Stimulated activated CD8-positive, alpha-beta memory T cell treated with anti-CD3 and anti-CD28 coated beads, Interleukin-7, amount 100 ng/mL, for 1 hour (primary cell): ENCODE measurements at places on chromosomes 11 and 22.

- DNase-seq: no peak
Measured at GRCh38 chr11:59667812-59668187, 1.0 kb downstream of the PATL1 start.

DNA sequence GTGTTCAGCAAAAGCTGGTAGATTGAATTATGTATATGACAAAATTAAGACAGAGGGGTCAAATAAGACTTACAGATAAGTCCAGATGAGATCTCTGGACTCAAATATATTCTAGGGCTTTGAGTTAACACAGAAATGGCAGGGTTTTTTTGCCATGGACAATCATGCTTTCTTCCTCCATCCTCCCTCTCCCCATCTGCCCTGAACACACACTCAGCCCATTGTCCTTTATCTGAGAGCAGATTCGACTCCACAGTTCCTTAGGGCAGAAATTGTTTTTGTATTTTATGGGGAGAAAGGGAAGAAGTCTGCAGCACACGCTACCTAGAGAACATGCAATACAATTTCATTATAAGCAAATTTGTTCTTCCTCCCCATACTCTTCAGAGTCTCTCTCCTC is 86.8 kb downstream of the SLC1A2 start:
- DNase-seq: no peak

- no peak for DNase-seq
Measured at GRCh38 chr11:70131606-70132190, 53.6 kb downstream of the ANO1 start.

DNA sequence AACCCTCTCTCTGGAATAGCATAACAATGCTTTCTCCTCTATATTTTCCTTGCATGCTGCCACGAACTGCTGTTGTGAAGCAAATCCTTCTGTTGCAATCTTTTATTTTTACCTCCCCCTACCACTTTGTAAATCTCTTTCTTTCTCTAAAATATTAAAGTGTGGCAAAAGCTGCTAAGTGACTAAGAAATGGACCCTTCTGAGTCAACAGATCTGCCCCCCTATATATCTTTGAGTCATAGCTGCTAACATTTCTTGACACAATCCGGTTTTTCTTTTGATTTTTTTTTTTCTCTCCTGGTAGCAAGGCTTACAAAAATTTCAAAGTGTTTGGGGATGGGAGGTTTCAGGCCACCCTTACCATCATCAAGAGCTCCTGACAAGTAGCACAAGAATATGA is 39.0 kb upstream of the KIRREL3 start:
- DNase-seq: no peak

DNA sequence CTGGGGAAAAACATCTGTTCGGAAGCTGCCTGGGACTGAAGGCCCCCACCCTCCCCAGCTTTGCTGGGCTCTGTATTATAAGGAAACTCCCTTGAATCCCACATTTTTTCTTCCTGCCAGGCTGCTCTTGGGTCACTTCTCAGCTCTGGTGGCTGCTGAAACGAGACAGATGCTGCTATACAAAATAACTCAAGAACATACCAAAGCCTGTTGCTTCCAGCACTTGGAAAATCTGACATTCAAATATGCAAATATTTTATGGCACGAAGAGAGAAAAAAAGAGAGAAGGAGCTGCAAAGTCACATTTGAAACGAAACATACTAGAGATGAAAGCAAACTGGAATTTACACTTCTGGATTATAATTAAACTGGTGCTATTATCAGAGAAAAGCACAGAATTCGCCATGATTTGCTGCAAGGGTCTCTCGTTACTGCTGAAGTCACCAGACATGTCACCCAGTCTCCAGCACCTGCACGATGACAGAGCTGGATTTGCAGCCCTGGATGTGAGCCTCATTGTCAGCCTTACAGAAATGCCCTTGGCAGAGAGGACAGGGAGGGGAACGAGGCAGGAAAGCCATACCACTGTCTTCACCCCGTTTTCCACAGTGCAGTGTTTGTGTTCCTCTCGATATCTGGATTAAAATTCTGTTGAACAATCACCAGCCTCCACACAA is 47.9 kb upstream of the IGSF9B start:
- no peak for DNase-seq

DNA sequence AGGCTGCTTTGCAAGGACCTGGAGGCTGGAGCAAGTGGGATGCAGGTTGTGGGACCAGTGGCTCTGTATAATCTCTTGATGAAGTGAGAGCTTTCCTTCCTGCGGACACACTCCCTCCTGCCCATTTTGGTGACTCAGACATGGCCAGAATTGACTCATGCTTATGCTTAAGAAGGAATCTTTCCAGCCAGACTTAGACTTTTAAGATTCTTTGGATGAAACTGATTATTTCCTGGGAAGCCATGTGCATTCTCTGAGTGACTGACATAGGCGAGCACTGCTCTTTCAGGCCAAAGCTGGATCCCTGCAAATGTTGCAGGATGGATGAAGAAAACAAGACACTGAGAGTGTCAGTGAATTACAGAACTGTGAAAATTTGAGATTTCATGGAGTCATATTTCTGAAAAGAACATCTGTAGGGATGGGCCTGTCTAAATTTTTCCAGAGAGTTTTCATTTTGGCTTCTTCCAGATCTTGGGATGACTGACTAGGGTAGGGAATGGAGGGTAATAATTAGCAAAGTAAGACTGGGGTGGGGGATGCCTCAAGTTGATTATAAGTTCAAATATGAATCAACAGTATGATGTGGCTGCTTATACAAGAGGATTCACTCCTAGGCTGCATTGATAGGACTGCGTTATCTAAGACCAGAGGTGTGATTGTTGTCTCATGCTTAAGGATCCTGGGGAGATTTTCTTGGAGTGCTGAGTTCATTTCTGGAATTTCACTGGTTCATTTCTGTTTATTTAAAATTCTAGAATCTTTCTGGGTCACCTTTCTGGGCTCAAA is 195.8 kb downstream of the HIPK3 start:
- DNase-seq: no peak

DNA sequence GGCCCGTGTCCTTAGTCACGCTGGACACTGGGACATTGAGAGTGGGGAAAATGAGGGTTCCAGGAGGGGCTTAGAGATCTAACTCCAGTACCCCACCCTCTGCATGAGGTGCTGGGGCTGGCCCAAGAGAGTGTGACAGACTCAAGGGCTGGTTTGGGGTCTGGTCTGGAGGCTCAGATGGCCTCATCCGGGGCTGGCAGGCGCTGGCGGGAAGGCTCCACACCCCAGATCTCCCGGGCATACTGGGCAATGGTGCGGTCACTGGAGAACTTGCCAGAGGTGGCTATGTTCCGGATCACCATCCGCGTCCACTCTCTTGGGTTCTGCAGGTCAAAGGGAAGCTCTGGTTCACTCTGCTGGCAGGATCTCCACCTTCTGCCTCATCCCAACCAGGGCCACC is 2.5 kb upstream of the RASGRP2 start:
- DNase-seq: no peak

GRCh38 chr11:115642660-115643059 is 138.4 kb upstream of the CADM1 start:
- DNase-seq: no peak

GRCh38 chr11:66119348-66120133 is 49.5 kb downstream of the PACS1 start:
- DNase-seq: no peak

- no peak for DNase-seq
Measured at GRCh38 chr22:27101288-27101687, 443.9 kb downstream of the MIAT start.

DNA sequence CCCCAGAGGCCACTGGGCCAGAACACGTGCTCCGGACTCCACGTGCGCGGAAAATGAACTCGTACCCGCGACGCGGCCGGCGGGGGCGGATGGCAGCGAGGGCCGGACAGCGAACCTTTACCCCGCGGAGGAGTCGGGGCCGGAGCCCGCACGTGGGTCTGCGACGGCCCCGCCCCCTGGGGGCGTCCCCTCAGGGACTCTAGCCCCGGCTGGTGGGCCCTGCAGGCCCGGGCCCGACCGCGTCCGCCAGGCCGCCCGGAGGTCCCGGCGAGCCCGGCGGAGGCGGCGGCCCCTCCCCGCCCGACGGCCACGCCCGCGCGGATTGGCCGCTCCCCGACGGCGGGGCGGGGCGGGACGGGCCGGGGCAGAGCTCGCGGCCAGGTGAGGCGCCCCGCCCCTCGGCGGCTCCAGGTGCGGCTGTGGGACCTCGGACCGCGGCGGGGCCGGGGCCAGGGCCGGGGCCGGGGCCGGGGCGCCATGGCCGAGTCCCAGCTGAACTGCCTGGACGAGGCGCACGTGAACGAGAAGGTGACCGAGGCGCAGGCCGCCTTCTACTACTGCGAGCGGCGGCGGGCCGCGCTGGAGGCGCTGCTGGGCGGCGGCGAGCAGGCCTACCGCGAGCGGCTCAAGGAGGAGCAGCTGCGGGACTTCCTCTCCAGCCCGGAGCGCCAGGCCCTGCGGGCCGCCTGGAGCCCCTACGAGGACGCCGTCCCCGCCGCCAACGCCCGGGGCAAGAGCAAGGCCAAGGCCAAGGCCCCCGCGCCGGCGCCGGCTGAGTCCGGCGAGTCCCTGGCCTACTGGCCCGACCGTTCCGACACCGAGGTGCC is at the start of gene FAM83F:
Gene FAM83F (plus strand): TSS at position 389 of the 827 bp plus-strand sequence. CDS start 89 bp downstream, at position 478.
- DNase-seq: no peak

DNA sequence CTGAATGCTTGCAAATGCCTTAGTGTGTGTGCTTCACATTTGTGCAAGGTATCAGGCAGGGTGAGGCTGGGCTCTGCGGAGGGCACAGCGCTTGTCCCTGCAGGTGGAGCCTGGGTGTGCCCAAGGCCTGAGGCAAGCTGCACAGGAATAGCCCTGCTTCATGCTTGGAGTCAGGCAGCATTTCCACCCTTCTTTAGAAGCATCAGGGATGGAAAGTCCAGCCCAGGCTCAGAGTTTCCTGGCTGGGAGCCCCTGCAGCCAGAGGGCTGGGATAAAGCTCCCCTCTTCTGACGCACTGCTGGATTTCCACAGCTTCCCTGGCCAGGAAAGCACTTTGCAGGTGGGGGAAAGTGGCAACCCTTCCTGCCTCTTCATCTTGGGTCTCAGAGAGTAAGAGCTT is 63.4 kb downstream of the GALNT18 start:
- DNase-seq: no peak

- no peak for DNase-seq
Measured at GRCh38 chr22:22243033-22243680, 1.4 kb upstream of the VPREB1 start.

GRCh38 chr22:20244691-20245576 is 23.2 kb downstream of the RTN4R start:
- DNase-seq: no peak

GRCh38 chr11:134517115-134517514 is 105.1 kb upstream of the B3GAT1 start:
- DNase-seq: no peak

DNA sequence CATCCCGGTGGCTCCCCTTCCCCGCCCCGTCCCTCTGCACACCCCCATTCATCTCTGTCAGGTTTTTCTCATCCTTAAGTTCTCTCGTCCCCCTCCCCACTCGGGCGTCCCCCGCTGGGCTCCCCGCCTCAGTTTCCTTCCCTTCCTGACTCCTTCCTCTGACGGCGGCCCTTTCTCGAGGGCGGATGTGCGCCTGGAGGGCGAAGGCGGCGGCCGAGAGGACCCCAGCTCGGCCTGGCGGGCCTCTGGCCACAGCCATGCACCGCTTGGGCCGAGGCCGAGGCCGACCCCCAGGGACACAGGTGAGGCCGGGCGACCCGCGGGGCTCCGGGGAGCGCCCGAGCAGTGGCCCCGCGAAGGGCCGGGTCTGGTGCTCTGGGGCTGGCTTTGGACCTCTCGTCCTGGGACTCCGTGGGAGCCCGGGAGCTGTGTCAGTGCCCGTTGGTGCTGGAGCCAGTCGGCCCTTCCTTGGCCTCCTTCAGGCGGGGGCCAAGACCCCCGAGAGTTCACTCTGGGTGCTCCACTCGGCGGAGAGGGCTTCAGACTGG is 2.9 kb downstream of the PHLDB1 start:
- DNase-seq: no peak

DNA sequence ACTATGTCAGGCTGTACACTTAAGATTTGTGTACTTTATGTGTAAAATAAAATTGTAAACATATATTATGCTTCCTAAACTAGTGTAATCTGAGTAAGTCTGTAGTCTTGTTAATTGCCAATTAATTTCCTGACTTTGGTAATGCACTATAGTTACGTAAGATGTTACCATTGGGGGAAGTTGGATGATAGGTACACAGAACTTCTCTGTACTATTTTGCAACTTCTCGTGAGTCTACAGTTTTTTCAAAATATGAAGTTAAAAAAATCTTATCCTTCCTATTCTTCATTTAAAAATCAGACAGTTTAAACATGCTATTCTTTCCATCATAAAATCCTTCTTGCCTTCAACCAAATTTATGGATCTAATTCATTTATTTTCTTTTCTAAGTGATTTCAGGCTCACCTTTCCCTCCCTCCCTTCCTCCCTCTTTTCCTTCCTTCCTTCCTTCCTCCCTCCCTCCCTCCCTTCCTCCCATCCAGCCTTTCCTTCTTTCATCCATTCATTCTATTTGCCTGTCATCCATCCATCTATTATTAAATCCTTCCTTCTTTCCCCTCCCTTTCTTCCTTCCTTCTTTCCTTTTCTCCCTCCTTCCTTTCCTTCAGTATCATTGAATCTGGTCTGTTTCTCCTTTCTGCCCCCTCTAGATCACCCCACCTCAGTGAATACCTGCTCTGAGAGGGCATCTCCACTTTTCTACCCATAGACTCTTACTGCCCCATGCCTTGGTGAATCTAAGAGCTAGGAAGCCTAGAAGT is 22.1 kb upstream of the ASCC2 start:
- DNase-seq: no peak

DNA sequence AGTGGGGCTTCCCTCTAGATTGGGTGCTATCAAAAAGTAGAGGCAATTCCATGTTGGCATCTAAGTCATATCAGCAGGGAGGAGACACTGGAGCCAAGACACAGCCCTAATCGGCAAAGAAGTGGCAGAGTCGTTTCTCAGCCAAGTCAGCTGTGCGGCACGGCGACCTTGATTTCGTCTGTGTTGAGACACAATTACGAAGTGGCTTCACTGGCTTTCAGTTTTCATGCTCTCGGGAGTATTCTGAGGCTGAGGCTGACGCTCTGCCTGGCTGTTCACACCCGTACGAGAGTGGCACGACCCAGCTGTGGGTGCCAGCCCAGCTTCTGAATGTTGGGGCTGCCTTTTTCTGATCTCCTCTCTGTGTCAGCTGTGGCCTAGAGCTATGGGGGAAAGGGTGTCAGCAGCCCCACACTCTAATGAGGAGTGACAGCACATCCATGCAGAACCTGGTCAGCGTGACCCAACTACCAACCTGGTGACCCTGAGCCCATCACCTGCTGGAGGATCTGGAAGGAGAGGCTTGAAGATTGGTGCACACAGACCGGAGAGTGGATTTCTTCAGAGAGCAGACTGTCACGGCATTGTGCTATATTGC is 105.7 kb upstream of the TMEM45B start:
- no peak for DNase-seq
